Astrocyte of the cerebellum (primary cell): ENCODE measurements at places on chromosomes 13 and 19.

GRCh38 chr13:33321686-33322542 lies 36.4 kb upstream of the STARD13 start:
- DNase-seq, result no peak

GRCh38 chr19:58497634-58498170 lies 14.1 kb downstream of the SLC27A5 start:
- DNase-seq, result no peak

- no peak for DNase-seq
Observed at GRCh38 chr13:77124423-77124822, 97.5 kb upstream of the FBXL3 start.

GRCh38 chr13:113139577-113139976 lies 17.0 kb downstream of the F10 start:
- DNase-seq, result no peak

- peak; percentile 93 for DNase-seq
Observed at GRCh38 chr13:110012102-110012739, 225.8 kb upstream of the IRS2 start.

GRCh38 chr19:21451187-21451586 lies 54.2 kb upstream of the ZNF429 start:
- no peak for DNase-seq

DNA sequence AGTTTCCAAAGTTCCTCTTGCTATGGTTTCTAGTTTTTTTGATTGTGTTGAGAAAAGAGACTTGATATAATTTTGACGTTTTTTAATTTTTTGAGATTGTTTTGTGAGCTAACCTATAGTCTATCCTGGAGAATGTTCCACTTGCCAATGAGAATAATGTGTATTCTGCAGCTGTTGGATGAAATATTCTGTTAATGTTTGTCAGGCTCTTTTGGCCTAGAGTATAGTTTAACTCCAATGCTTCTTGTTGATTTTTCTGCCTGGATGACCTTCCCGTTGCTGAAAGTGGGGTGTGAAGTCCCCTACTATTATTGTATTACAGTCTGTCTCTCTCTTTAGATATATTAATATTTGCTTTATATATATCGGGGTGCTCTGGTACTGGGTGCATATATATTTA lies 40.0 kb downstream of the RASA3 start:
- no peak for DNase-seq

- no peak for DNase-seq
Observed at GRCh38 chr13:106560821-106561220, 7.1 kb downstream of the ARGLU1 start.

DNA sequence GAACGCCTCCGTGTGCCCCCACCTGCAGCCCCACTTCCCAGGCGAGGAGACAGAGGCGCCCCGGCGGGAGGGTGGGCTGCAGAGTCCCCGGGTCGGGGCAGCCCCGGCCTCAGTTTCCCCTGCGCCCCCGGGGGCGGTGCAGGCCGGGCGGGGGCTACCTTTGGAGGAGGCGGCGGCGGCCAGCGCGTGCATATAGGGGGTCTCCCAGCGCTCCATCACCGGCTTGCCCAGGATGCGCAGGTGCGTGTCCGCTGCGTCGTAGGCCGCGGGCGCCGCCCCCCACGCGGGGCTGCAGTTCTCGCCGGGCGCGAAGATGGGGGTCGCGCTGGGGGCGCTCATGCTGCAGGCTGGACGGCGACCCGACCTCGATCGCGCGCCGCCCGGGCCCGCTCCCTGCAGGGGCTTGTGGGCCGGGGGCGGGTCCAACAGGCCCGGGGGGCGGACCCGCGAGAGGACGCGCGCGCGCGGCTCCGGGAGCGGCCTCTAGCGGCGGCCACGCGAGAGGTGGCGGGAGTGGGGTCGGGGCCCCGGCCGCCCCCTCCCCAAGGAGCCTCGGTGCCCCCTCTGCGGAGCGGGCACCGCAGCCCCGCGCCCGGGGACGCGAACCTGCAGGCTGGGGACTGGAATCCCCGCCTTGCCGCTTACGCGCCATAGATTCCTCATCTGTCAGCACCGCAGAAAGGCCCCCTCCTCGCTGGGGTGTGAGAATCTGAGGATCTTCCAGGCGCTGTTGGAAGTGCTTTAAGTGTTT lies at the start of gene GAMT:
Gene GAMT (minus strand): TSS at position 405 of the 751 bp plus-strand sequence. CDS start 66 bp downstream, at position 339.
- DNase-seq, result no peak

DNA sequence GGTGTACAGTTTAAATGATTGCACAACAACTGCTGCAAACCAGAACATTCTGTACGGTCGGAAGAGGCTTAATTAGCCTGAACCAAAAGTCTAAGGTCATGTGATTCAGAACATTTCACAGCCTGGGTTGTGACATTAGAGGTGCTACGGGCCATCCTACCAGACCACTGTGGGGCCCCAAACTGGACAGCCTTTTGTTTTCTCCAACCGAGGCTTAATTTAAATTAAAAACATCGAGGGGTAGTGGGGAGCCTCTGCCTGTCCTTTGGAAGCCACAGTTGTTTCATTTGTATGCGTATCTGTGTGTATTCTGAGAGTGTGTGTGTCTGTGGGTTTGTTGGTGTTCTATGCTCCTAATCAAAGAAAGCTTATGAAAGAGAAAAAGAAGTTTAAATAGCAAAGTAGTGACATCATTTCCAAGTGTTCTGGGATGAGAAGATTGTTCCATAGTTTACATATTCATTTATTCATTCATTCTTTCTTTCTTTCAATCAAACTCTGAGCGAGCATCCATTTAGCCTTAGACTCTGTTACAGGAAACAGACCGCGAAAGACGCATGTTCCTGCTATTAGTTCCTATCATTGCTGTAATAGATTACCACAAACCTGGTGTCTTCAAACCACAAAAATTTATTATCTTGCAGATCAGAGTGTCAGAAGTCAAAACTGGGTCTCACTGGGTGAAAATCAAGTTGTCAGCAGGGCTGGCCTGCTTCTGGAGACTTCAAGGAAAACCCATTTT lies 444.8 kb downstream of the FOXO1 start:
- DNase-seq, result peak; percentile 13
